ENCODE measurements at places on chromosomes 3 and 15.

DNA sequence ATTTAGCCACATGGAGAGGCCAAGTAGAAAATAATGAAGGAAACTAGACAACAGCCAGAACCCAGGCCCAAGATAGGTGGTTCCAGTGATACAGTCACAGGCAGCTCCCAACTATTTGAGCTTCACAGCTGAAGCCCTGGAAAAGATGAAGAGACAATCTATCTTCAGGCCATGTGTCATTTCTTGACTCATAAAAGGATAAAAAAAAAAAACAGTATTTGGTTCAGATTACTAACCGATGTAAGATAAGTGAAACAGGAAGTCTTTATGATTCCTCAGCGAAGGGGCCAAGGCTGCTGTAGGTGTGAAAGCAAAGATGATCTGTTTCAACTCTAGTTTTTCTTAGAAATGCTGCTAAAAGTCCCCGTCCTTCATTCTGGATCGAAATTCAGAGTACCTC is 394.6 kb downstream of the ZNF385D start:
- no peaks in the 10 kb centered on the region for H3K36me3 ChIP-seq
- DNase-seq, result no peak
- H3K4me3 ChIP-seq, result no peak overlapping the region

GRCh38 chr3:12224181-12225147 is 64.4 kb upstream of the PPARG start:
- no peaks in the 10 kb centered on the region for H3K36me3 ChIP-seq
- H3K4me1 ChIP-seq, result peaks cover 48% of the 10 kb centered on the region

DNA sequence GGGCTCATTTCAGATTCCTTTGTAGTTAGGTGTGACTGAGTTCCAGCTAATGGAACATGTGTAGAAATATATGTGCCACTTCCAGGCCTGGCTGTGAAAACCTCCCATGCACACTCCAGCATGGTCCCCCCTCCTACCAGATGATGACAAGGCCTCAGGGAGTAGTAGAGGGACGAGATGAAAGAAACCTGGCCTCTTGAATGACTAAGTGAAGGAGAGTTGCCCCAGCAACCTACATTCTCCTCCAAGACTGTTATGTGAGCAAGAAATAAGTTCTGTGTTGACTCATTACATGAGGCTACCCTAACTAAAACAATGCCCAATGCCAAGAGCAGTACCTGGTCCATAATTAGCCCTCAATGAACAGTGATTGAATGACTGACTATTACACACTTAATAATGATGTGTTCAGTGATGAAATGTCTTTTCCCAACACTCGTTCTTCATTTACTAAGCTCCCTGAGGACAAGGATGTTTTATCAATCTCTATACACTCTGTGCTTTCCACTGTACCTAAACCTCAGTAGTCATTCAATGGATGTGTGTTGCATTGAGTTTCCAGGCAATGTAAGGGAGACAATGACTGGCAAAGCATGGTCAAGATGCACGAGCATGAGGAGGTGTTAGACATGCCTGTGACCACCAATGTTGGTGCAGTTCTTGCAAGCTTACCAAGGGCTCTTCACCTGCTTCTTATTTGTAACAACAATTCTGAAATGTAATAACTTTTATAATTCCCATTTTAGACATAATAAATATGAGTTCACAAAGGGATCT is 62.0 kb upstream of the BCL6 start:
- peaks cover 25% of the 10 kb centered on the region for H3K4me1 ChIP-seq
- H3K4me3 ChIP-seq, result no peak overlapping the region
- peak overlapping the region; percentile 87 for H3K27ac ChIP-seq
- DNase-seq, result no peak

DNA sequence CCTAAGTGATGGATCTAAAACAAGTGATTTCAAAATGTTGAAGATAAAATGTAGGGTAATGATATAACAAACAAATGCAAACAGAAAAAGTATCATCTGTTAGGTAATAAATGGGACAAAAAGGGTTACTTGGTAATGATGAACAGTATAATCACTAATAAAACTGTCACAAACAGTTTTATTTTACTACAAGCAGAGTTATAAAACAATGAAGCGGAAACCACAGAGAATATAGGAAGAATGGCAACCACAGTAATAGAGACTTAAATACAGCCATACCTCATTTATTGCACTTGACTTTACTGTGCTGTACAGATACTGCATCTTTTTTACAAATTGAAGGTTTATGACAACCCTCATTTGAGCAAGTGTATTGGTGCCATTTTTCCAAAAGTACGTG is 52.8 kb downstream of the HERC1 start:
- no peaks in the 10 kb centered on the region for H3K36me3 ChIP-seq
- H3K27me3 ChIP-seq, result no peaks in the 10 kb centered on the region
- H3K4me3 ChIP-seq, result no peak overlapping the region
- no peaks in the 10 kb centered on the region for H3K4me1 ChIP-seq

DNA sequence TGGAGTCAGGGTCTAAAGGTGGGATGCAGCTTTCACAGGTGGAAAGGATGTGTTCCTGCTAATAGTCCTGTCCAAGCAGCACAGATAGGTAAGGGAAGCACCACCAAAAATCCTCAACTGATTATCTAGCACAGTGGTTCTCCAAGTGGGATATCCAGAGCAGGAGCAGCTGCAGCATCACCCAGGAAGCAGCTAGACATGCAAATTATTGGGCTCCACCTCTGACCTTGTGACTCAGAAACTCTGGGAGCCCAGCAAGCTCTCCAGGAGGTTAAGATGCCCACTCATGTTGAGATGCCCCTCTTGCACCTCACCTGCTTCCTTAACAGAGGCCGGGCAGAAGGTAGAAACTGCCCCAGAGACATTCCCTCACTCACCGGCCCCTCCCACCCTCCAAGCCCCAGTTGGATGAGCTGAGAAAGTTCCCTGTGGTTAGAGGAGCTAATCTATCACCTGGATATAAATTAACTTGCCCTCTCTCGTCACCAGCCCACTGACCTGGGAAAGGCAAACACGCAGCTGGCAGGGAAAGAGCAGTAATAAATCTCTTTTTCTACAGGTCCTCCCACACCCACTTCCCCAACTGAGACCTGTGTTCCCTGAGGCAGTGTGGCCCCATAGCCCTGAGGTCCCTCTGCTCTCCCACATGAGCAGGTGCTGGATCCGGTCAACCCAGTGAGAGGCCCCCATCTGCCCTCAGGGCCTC is 39.3 kb downstream of the ADCY5 start:
- H3K4me3 ChIP-seq, result no peak overlapping the region
- DNase-seq, result no peak
- H3K36me3 ChIP-seq, result no peaks in the 10 kb centered on the region
- no peaks in the 10 kb centered on the region for H3K27me3 ChIP-seq
- peak overlapping the region; percentile 71 for H3K27ac ChIP-seq

DNA sequence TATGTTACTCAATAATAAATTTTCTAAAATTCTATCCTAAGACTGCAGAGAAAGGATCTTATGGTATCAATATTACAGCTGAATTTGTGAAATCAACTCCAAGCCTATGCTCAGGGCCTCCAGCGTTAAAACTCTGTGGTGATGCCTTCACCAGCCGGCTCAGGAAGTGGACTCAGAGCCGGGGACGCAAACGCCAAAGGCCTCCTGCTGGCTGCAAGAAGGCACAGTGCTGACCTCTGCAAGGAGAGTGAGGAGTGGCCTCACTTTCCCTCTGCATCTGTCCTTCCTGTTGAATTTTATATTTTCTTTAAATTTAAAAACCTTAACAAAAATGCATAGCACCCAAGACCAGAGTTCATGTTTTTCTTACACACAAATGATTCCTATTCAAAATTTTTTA is 48.5 kb downstream of the HERC2 start:
- H3K27me3 ChIP-seq, result no peaks in the 10 kb centered on the region
- no peak overlapping the region for H3K4me3 ChIP-seq
- H3K27ac ChIP-seq, result no peak overlapping the region
- no peak for DNase-seq
- H3K36me3 ChIP-seq, result peaks cover 90% of the 10 kb centered on the region

GRCh38 chr3:41448396-41448795 is 249.1 kb downstream of the CTNNB1 start:
- H3K36me3 ChIP-seq, result no peaks in the 10 kb centered on the region
- H3K27me3 ChIP-seq, result no peaks in the 10 kb centered on the region
- H3K27ac ChIP-seq, result no peak overlapping the region
- no peak overlapping the region for H3K4me3 ChIP-seq

DNA sequence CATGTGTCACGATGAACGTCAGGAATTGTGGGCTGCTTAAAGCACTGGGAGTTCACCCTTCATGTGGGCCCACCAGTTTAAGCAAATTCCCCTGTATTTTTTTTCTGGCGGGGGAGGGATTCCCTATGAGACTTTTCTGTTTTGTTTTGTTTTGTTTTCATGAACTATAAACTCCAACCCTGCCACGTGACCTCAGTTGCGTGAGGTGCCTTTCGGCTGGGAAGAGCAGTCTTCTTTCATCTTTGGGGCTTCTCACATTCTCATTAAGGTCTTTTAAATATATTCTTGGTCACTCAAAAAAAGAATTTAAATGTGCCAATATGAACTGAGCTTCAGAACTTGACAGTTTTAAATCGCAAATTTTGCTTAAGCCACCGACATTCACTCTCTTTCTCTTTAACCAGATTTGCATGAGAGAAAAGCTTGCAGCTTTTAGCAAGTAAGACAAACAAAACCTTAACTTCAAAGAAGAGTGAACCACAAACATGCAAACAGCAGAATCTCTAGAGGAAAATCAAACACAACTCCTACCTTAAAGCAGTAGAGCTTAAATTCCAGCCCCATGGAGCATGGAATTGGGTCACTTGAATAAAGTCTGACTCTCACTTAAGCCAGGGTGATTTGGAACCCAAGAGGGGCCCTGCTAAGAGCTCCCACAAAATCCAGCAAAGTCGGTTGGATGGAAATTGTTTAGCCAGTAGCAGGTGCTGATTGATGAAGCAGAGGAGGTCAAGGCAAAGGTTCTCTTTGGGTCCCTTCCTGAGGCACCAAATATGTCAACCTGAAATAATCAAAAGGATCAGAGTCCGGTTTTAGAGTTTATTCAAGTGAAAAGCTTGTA is 699.8 kb upstream of the GBE1 start:
- H3K4me1 ChIP-seq, result no peaks in the 10 kb centered on the region
- H3K27ac ChIP-seq, result no peak overlapping the region
- H3K36me3 ChIP-seq, result no peaks in the 10 kb centered on the region
- no peaks in the 10 kb centered on the region for H3K27me3 ChIP-seq
- H3K4me3 ChIP-seq, result no peak overlapping the region

- H3K27ac ChIP-seq, result no peak overlapping the region
- no peaks in the 10 kb centered on the region for H3K36me3 ChIP-seq
- H3K4me1 ChIP-seq, result peaks cover 5% of the 10 kb centered on the region
- no peak for DNase-seq
- no peaks in the 10 kb centered on the region for H3K27me3 ChIP-seq
Observed at GRCh38 chr15:42110367-42110766, 16.0 kb upstream of the PLA2G4D start.

DNA sequence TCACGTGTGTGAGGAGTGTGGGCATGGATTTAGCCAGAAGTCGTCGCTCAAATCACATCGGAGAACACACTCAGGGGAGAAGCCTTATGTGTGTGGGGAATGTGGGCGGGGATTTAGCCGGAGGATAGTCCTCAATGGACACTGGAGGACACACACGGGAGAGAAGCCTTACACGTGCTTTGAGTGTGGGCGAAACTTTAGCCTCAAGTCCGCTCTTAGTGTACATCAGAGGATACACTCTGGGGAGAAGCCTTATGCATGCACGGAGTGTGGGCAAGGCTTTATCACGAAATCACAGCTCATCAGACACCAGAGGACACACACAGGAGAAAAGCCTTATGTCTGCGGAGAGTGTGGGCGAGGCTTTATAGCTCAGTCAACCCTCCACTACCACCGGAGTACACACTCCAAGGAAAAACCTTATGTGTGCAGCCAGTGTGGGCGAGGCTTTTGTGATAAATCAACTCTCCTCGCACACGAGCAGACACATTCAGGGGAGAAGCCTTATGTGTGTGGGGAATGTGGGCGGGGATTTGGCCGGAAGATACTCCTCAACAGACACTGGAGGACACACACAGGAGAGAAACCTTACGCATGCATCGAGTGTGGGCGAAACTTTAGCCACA is 28.1 kb downstream of the ZNF589 start:
- H3K27me3 ChIP-seq, result no peaks in the 10 kb centered on the region
- peaks cover 16% of the 10 kb centered on the region for H3K4me1 ChIP-seq
- peak overlapping the region; percentile 10 for H3K4me3 ChIP-seq
- H3K27ac ChIP-seq, result peak overlapping the region; percentile 88

GRCh38 chr3:30253832-30254231 is 352.6 kb upstream of the TGFBR2 start:
- no peaks in the 10 kb centered on the region for H3K4me1 ChIP-seq
- no peaks in the 10 kb centered on the region for H3K36me3 ChIP-seq
- H3K4me3 ChIP-seq, result no peak overlapping the region
- no peaks in the 10 kb centered on the region for H3K27me3 ChIP-seq

- H3K36me3 ChIP-seq, result no peaks in the 10 kb centered on the region
- H3K4me3 ChIP-seq, result no peak overlapping the region
- no peaks in the 10 kb centered on the region for H3K27me3 ChIP-seq
- no peak overlapping the region for H3K27ac ChIP-seq
Observed at GRCh38 chr3:193897731-193898180, 238.2 kb upstream of the HES1 start.

GRCh38 chr15:71802770-71803169 is 7.6 kb upstream of the NR2E3 start:
- DNase-seq, result no peak
- no peaks in the 10 kb centered on the region for H3K4me1 ChIP-seq
- no peak overlapping the region for H3K27ac ChIP-seq
- H3K27me3 ChIP-seq, result no peaks in the 10 kb centered on the region
- H3K4me3 ChIP-seq, result no peak overlapping the region
- no peaks in the 10 kb centered on the region for H3K36me3 ChIP-seq

DNA sequence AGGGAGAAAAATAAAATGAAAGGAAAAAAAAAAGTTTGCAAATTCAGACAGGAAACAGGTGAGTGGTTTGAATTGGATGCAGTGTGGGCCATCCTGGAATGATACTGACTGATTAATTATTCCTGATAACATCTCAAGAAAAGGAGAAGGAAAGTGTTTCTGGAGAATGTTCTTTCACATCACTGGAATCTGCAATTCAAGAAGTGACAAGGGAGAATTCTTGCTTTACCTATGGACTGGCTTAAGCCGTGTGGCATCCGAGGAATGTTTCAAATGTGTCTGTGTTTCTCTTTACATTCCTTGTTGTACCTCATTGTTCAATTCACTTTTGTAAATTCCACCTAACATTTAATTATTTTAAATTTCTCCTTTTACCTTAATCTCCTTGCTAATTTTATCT is 465.0 kb downstream of the EPHB1 start:
- no peaks in the 10 kb centered on the region for H3K36me3 ChIP-seq
- no peaks in the 10 kb centered on the region for H3K4me1 ChIP-seq
- H3K4me3 ChIP-seq, result no peak overlapping the region
- no peaks in the 10 kb centered on the region for H3K27me3 ChIP-seq
- H3K27ac ChIP-seq, result no peak overlapping the region
- DNase-seq, result no peak

DNA sequence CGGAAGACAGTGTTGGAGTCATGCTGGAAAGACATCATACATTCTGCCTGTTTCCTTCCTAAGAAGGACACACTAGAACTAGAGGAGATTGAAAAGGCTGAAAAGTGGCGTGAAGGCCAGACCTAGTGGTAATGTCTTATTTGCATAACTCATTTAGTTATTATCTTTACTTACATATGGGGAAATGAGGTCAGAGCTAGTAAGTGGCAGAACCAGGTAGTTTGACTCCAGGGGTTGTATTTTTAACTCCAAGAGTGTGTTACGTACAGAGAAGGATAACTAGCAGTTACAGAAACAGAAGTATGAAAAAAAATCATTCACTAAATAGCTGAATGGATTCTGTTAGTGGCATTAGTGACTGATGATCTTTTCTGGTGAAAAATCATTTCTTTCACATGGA is 108.0 kb downstream of the MITF start:
- no peak overlapping the region for H3K4me3 ChIP-seq
- H3K27me3 ChIP-seq, result no peaks in the 10 kb centered on the region
- H3K36me3 ChIP-seq, result no peaks in the 10 kb centered on the region
- peaks cover 6% of the 10 kb centered on the region for H3K4me1 ChIP-seq
